ENCODE measurements at places on chromosomes 2 and 18.

- no peak for DNase-seq
These were observed 83.8 kb downstream of the CCDC178 start for GRCh38 chr18:33356735-33357134.

GRCh38 chr2:46229134-46230063 lies 67.8 kb upstream of the EPAS1 start:
- DNase-seq, result no peak

GRCh38 chr18:48163738-48164115 lies 233.3 kb upstream of the SMAD2 start:
- no peak for DNase-seq

- DNase-seq, result no peak
These were observed 1723.5 kb upstream of the LRRTM1 start for GRCh38 chr2:82027921-82028615.

DNA sequence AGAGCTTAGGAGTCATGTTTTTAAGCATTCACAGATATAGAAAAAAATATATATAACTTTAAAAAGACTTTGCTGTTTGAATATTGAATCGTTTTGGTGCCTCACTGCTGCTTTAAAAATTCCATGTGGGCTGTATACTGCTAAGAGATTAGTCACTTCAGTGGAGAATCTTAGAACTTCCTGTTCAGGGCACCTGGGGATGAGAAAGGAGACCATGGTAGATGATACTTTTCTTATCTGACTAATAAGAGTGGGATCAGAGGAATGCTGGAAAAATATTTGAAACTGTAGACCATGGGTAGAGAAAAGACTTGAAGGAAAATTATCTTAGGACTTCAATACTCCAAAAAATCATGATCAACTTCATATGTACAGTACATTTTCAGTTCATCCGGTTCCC lies 442.2 kb upstream of the SETBP1 start:
- DNase-seq, result no peak

- DNase-seq, result peak; percentile 62
These were observed 37.0 kb upstream of the TMEM18 start for GRCh38 chr2:714005-714741.

DNA sequence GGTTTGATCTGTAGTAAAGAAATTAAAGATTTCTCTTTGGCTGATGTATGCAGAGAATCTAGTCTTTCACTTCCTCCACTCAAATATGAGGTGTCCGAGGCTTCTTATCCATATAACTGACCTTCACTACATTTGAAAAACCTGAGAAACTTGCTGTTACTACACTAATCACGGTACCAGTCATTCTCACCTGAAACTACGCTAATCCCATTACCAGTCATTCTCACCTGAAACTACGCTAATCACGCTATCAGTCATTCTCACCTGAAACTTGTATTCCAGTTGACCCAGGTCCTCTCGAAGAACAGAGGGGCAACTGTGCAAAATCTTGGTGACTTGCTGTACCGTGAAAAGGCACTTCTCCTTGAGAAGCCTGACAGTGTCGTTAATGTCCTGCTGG lies 5.1 kb downstream of the MTERF4 start:
- no peak for DNase-seq

DNA sequence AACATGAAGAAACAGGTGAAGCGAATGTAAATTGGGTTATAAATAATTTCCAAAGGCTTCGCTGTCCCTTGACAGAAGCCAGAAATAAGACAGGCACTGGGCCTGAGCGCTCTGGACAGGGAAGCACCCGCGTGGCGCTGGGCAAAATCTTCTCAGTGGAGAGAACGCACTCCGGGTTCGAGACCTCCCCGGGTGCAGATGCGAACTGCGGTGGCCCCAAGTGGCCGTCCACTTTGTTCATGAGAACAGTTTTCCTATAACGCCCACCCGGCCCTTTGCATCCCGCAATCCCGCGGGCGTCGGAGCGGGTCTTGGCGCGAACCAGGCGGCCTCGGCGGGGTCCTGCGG lies 651 bp upstream of the DPYSL5 start:
- peak; percentile 39 for DNase-seq

DNA sequence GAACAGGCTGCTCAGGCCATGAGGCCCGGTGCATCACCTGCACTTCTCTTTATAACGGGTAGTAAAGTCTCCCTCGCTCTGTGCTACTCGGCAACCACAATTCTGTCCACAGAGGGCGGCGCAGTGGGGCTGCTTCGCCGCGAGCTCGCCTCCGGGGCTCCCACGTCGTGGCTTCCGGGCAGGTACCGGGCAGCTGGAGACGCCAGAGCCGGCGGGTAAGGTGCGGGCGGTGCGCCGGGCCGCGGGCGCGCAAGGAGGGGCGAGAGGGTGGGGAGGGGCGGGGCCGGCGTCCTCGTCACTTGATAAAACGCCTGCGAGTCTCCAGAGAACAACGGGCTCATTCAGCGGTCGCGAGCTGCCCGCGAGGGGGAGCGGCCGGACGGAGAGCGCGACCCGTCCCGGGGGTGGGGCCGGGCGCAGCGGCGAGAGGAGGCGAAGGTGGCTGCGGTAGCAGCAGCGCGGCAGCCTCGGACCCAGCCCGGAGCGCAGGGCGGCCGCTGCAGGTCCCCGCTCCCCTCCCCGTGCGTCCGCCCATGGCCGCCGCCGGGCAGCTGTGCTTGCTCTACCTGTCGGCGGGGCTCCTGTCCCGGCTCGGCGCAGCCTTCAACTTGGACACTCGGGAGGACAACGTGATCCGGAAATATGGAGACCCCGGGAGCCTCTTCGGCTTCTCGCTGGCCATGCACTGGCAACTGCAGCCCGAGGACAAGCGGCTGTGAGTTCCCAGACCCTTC lies at the start of gene ITGA6:
TSS of gene ITGA6 (plus strand) at position 331 of the 734 bp plus-strand sequence.
- peak; percentile 35 for DNase-seq

- peak; percentile 13 for DNase-seq
These were observed 1544.4 kb downstream of the LRP1B start for GRCh38 chr2:140586379-140586778.

DNA sequence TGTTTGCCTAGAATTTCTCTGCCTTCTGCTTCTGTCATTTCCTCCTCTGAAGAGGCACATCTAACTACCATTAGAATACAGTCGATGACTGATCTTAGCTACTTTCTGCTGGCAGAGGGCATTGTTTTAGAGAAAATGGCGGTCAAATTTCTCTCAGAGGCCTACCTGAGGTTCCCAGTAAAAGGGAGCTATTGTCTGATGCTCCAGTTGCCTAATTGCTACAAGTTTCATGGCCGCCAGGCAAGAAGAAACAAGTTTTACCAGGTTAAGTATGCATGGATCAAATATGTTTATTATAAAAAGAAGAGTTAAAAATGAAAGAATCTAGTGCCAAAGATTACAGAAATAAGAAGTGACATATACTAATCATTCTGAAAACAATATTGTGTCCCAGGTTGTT lies 416.6 kb downstream of the DSC3 start:
- no peak for DNase-seq

DNA sequence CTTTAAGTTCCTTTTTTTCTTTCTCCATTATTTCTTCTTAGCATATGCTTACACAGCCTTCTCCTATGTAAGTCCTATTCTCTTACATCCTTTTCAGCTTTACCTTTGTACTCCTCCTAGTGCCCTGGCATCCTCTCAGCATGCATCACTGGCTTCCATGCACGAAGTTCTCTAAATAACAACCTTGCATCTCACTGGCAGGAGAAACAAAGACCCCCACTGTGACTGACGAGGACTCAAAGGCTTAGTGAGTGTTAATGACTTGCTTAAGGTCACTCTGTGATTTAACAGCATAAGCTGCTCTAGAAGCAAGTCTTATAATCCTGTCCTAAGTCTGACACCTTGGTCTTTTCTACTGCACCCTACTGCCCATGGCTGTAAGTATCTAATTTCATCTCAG lies 1236.0 kb upstream of the CELF4 start:
- no peak for DNase-seq
